OCI-LY7 (cell line): ENCODE measurements at places on chromosomes 6 and 20. TPM values are rescaled to one million over a fixed set of nuclear protein-coding genes. Genes with fewer than 3 reads are reported as not detected.

Gene SENP6
- 85.4 and 96.2 TPM in 2 replicates for total RNA-seq

Gene HSPA12B
- total RNA-seq: not detected in 2 replicates

Gene PRSS16
- total RNA-seq: 12.0 and 13.3 TPM in 2 replicates

Gene PNRC1
- total RNA-seq: 53.0 and 56.2 TPM in 2 replicates

- no peak for DNase-seq
Observed at GRCh38 chr6:69673298-69673697, 123.5 kb downstream of the LMBRD1 start.

DNA sequence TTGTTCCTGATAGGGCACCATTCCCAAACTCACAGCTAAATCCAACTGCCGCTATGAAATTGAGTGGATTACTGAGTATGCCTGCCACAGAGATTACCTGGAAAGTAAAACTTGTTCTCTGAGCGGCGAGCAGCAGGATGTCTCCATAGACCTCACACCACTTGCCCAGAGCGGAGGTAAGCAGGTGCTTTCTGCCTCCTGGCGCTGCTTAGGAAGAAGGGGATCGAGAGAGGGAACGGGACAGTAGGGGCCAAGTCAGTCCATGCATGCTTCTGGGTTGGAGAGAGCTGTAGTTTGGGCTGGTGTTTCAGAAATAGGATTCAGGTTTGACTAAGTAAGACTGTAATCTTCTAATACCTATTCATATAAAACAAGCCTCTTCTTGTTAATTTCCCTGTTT lies 63.7 kb downstream of the IGF2R start:
- no peak for DNase-seq

- DNase-seq: no peak
Observed at GRCh38 chr6:159970659-159971063, 1.8 kb downstream of the IGF2R start.

GRCh38 chr6:81937296-81937937 lies 184.9 kb upstream of the TENT5A start:
- no peak for DNase-seq

- DNase-seq: no peak
Observed at GRCh38 chr20:46196990-46197389, 78.9 kb downstream of the CD40 start.

- DNase-seq: no peak
Observed at GRCh38 chr6:158316022-158316421, 3.8 kb downstream of the TULP4 start.

DNA sequence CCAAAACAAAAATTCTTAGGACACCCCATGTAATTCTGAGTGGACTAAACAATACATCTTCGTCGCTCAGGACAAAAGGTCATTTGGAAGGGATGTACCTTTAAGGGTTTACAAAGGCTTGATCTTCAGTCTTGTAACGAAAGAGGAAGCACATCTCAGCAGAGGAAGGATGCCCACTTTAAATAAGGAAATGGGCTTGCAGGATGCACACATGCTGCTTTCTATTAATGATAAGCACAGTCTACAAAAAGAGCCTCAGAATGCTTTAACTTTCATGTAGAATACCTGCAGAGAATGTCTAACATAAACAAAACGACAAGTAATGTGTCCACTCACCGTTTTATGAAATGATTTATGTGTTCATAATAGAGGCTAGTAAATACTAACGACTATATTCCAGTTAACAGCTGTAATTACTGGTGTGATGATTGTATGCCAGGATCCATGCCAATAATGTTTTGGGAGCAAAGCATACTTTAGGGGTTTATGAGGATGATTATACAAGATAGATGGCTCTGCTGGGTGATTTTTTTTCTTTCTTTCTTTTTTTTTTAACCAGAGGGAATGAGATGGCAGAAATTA lies 216.9 kb downstream of the GMDS start:
- DNase-seq: peak; percentile 39
